DMS153 (cell line): ENCODE measurements at places on chromosomes 2 and 18.
A peak's percentile ranks its signal among the peaks of the same experiment; 100 is the strongest.

DNA sequence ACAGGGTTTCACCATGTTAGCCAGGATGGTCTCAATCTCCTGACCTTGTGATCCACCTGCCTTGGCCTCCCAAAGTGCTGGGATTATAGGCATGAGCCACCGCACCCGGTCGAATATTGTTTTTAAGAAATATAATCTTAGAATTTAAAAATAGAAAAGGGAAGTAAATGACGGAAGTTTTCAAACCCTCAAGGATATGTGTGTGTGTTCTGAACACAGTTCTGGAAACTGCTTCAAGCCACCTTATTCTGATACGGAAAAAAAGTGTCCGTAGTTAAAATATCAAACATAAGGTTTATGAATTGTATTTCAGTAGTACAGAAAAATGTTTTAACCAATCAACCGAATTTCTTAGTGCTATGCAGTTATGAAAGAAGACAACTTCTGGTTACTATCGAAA, 115.9 kb downstream of the UPP2 start:
- DNase-seq = no peak

- no peak for DNase-seq
These were observed 45.4 kb downstream of the ASAP2 start for GRCh38 chr2:9252002-9252357.

- DNase-seq = no peak
These were observed 557 bp upstream of the E2F6 start for GRCh38 chr2:11466307-11467128.

- no peak for DNase-seq
These were observed 366.7 kb downstream of the NUP35 start for GRCh38 chr2:183490914-183491313.

GRCh38 chr2:80496775-80497174, 192.2 kb upstream of the LRRTM1 start:
- no peak for DNase-seq

- no peak for DNase-seq
These were observed 298.7 kb upstream of the MGAT5 start for GRCh38 chr2:133955169-133955568.

DNA sequence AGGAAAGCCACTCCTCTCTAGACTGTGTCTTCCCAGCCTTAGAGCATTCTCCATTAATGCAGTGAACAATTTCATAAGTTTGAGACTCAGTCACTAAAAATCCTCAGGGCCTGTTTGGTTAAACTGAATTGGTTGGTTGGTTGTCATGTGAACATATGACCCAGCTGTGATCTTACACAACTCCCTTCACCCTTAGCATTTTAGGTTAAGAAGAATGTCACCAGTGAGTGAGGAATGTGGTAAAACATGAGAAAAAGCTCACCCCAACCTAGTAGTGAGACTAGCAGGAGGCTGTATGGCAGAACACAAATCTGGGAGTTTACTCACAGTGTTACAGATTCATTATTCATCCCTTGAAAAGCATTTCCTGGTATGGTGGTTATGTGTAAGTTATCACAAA, 32.4 kb downstream of the LHCGR start:
- DNase-seq = no peak

DNA sequence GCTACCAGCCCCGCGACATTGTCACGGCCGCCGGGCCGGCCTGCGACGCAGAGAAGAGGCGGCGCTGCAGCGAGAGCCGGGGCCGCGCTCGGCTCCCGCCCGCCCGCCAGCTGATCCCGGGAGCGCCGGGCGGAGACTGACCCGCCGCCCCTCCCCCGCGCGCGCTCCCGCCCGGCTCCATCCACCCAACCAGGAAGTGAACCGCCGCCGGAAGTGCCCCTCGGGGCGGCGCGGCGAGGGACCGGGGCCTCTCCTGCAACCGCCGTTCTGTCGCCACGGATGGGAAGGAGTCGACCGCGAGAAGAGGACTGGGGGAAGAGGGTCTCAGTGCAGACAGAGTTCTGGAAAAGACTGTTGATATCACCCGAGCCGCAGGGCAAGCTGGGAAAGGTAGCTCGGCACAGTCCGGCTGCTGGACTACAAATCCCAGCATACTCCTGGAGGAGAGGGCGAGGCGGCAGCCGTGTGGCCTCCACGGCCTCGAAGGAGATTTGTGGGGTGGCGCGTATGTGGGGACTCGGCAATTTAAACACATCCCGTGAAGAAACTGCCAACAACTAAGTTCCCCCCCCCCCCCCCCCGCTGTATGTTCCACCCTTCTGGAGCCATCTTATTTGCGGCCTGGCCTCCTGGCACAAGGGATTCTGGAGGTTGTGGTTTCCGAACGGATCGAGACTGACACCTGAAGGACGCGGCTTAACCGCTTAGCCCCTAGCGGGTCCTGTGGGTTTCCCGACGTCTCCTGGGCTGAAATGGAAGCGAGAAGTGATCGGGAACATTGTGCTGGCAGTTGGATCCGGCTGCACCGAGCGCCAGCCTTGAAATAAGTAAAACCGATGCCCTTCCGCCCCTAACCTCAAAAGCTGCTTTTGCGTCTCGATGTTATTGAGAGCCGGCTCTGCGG, at the start of gene AAK1:
AAK1 (minus strand) TSS at position 138 of the 904 bp plus-strand sequence. CDS start 699 bp downstream, outside the sequence.
- DNase-seq = peak; percentile 77

- no peak for DNase-seq
These were observed 565.9 kb upstream of the ID2 start for GRCh38 chr2:8115966-8116365.

- no peak for DNase-seq
These were observed 241.0 kb downstream of the LRP1B start for GRCh38 chr2:141889788-141890187.

- no peak for DNase-seq
These were observed 158.0 kb upstream of the RAB6C start for GRCh38 chr2:129821445-129821844.

- DNase-seq = no peak
These were observed 9.2 kb upstream of the DNAH7 start for GRCh38 chr2:196077821-196078220.

DNA sequence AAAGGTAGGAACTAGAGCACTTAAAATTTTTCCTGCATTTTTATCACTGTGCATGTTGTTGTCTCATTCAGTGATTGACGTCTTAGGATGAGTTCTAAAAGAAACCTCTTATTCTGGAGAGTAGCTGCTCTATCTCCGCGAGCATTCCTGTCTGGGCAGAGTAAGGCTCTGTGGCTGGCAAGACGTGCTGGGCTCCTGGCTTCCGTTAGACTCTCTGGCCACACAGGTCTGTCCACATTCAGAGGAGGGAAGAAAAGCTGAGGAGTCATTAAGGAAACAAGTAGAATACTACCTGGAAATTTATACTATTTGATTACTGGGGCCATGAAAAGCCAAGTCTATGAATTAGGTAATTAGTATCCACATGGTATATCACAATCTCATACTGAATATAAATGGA, 138.0 kb upstream of the DNMT3A start:
- DNase-seq = no peak

DNA sequence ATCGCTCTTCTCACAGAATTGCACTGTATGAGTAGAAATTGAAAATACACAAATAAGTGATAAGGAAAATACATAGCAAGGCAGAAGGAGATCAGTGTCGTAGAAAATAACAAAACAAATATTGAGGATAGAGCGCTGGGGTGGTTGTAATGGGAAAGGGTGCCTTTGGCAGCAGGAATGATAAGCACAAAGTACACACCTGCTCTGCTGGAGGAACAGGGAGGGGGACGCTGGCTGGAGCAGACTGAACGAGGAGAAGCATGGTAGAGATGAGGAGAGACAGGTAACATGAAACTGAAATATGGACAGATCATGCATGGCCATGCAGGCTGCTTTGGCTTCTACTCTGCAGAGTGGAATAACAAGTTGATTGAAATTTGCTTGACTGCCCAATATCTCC, 181.2 kb upstream of the FSHR start:
- DNase-seq = peak; percentile 34

DNA sequence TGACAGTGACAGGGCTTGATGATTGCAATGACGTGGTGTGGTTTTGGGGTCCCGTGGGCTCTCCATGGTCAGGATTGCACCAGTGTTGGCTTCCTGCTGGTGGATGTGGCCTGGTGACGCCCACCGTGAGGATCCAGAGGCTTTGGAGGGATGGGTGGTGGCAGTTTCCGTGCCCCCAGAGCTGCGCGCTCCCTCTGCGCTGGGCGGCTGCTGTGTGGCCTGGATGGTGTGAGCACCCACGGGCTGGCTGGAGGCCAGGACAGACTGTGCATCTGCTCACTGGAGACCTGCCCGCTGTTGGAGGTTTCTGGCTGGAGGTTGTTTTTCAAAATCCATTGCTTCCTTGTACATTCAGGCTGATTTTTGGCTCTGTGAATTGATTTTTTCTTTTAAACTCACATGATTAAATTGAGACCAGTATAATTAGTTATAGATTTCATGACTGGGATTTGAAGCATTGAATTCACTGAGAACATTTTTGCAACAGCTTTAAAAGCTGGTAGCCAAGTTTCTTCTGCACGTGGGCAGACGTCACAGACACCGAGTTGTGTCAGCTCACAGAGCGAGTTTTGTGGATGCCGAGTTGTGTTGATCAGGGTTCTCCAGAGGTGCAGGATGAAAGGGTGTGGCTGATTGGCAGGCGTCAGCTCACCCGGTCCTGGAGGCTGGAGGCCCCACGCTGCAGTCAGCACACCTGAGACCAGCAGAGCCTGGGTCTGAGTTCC, 72.7 kb downstream of the KCNG2 start:
- no peak for DNase-seq

- DNase-seq = peak; percentile 11
These were observed 15.9 kb upstream of the TMEM214 start for GRCh38 chr2:27016801-27017325.

DNA sequence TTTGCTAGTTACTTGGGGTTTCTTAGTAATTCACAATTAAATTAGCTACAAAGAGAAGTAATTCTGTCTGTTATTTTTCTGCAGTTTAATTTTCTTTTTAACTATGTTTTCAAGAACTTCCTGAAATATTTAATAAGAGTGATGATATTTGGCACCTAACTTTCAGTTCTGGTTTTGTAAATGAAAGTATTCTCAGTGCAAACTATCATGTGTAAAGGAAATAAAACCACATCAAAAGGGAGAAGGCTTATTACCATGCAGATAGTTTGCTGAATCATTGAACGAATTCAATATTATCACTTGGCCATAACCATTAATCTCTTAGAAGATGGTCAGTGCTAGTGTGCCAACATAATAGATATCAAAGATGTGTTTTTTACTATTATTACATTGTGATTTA, 29.2 kb downstream of the DYTN start:
- no peak for DNase-seq

- no peak for DNase-seq
These were observed 26.5 kb downstream of the ST6GAL2 start for GRCh38 chr2:106859498-106859897.

- DNase-seq = no peak
These were observed 46.2 kb downstream of the INHBB start for GRCh38 chr2:120391911-120392665.
